ENCODE measurements at places on chromosomes 7 and 10.

DNA sequence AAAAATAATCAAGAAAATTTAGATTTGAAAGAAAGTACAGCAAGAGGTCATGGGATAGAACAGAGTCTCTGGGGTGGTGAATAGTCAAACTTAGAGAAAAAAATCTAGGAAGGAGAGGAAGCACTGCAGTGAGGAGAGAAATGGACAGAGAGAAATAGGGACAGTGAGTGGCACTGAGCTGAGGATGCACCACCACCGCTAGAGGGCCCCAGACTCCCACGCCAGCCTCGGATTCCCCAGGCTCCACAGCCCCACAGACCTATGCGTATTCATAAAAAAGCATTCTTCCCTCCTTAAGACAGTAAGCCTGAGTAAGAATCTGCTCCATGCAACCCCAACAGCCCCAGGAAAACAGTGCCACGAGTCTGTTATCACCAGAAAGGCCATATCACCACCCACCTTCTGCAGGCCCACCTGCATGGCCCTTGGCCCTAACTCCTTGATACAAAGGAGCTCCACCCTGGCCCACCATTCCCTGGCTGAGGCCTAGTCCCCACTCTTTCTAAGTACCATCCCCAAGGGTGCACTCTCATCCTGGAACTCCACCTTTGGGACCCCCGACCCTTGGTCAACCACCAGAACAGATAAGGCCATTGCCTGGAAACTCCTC, 91.0 kb downstream of the ALOX5 start:
- peak; percentile 4 for DNase-seq

DNA sequence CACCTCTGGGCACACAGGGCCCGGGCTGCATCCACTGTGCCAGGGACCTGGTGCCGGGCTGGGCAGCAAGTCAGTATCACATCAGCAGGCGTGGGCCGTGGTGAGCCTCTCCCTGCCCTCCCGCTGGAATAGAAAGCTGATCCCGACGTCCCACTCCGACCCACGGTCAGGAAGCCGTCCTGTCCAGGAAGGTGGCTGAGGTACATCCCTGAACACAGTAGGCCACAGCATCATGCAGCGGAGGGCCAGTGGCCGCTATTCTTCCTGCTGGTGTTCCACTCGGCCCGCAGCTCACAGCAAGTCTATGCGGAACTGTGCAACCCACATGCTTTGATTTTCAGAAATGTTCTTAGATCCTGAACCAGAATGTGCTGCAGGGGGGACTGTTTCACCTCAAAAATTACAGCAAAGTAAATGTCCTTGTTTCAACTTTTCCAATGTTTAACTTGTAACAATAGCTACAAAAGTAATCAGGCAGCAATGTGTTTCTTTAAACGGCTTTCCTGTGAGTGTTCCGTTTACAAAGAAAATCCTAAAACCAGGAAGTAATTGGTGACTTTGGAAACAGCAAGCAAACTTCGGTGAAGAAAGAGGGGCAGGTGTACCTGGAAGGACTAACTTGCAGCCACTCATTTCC, 676 bp upstream of the GPR146 start:
- no peak for DNase-seq

GRCh38 chr7:143849785-143850479, 52.0 kb downstream of the TCAF1 start:
- DNase-seq, result no peak

- DNase-seq, result no peak
These were observed 88.2 kb upstream of the EGR2 start for GRCh38 chr10:62904281-62904875.

DNA sequence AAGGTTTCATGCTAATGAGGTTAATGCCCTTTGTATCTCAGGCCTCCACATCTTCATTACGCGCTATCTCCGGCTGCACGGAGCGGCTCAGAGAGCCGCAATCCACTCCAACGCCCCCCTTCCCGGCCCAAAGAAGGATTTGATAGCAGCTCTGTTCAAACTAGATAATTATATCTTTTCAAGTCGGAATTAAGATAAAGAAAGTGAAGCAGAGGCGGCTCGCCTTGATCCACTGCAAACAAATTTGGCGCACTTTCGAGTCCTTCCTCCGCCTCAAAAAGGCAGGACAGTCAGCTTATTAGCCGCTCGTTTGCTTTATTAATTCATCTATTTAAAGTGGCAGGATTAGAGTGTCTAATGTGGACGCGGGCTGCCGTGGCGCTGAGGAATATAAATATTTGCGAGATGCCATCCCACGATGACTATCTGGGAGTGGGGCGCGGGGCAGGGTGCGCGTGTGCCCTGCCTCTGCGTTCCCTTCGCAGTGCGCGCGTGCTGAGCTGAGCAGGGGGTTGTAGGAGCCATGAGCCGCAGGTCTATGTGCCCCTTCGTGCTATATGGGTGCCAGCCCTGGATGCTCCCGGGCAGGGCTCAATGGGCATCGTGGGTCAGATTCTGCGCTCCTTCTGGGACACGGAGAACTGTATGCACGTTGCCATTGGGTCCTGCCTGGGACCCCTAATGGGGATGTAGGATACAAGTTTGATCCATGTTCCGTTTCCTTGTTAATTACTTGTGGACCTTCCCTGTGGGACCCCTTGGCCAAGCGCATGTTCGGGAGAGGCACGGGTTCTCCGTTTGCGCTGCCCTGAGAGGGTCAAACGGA, 9.0 kb downstream of the EMX2 start:
- DNase-seq, result no peak

DNA sequence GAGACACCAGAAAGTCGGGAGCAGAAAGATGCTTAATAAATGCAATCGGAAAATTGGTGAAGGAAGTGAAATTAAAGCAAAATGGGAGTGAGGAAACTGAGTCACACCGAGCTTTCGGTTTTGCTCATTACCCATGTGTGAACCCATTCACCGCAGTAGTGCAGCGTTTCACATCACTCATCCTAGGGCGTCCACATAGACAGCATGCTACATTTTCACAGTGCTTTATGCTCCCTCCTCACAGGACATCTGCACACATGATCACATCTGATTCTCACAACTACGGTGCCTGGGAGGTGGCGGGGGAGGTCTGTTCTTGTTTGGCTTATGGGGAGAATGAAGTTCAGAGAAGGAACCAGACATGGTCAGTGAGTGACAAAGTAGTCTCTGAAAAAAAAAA, 36.6 kb upstream of the ATP6V0A4 start:
- no peak for DNase-seq

- peak; percentile 24 for DNase-seq
These were observed 19.2 kb upstream of the SMO start for GRCh38 chr7:129169171-129169671.

- no peak for DNase-seq
These were observed 65.8 kb upstream of the ANTXRL start for GRCh38 chr10:46220872-46221538.

- DNase-seq, result no peak
These were observed 840.8 kb downstream of the GRM8 start for GRCh38 chr7:126411821-126412383.

DNA sequence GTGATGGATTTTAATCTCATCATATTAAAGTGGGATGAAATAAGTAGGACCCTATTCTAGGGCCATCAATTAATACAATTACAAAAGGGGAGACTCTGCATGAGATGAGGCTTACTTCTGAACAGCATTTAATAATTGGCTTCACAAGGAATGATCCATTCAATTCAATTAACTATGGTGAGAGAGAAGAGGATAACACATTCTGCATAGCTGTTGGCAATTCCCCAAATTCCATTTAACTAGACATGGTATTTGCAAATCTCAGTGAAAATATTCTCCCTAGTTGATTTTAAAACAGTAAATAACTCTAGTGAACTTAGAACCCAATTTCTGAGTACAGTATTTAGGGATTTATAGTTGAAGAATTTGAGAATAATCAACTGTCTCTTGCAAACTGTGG, 145.3 kb downstream of the NOC3L start:
- DNase-seq, result no peak

GRCh38 chr10:123385508-123386080, 231.4 kb downstream of the BUB3 start:
- DNase-seq, result no peak

GRCh38 chr7:71278257-71278656, 146.3 kb downstream of the GALNT17 start:
- no peak for DNase-seq

- DNase-seq, result no peak
These were observed 5.7 kb upstream of the PIP start for GRCh38 chr7:143126146-143126545.

DNA sequence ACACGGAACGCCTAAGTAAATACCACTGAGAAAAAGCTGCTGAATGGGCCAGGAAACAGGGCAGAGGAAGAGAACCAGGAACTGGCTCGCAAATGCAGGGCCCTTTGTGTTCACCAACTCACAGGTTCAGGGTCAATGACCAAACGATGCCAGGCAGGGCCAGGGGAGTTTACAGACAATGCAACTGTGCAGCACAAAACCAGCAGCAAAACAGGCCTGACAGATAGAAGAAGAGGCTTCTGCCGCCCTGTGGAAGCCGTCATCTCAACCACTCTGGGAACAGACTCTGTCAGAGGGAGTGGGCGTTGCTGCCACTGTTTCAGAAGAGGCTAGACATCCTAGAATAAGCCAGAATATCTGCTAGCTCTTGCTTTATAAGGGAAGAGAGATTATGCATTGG, 117.9 kb downstream of the KMT2E start:
- DNase-seq, result no peak

GRCh38 chr7:27697861-27698430, 35.3 kb upstream of the HIBADH start:
- DNase-seq, result no peak

DNA sequence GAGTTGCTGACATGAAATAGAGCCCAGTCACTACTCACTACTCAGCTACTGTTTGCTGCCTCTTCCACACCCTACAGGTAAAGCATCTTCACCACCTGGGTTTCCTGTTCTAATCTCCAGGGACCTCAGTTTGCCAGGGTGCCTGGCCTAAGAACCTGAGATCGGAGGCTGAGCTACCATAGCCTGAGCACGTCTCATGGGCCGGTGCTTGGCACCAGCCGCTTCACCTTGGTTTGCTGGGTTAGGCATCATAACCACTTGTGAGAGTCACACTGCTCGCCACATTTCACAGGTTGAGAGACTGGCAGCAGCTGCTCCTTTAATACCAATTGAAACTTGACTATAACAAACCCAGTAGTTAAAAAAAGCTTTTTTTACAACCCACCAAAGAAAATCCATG, 75.1 kb downstream of the EMX2 start:
- DNase-seq, result no peak

All from NCI-H2171 (cell line).